ENCODE measurements at places on chromosomes 2 and 18. TPM values are rescaled to one million over a fixed set of nuclear protein-coding genes. Genes with fewer than 3 reads are reported as not detected.

The COMMD1 gene
- total RNA-seq = 31.6 TPM

The RIT2 gene
- not detected for total RNA-seq

The CDK5R2 gene
- total RNA-seq = 0.06 TPM

The AQP12A gene
- not detected for total RNA-seq

The RNF152 gene
- 2.3 TPM for total RNA-seq

The ACMSD gene
- total RNA-seq = not detected

The PAX3 gene
- 0.69 TPM for total RNA-seq

The CYRIA gene
- 2.9 TPM for total RNA-seq

The MEP1B gene
- not detected for total RNA-seq

The KCNS3 gene
- 0.34 TPM for total RNA-seq

Data from cardiac ventricle fibroblast (primary cell).